Stimulated activated CD8-positive, alpha-beta memory T cell treated with anti-CD3 and anti-CD28 coated beads, Interleukin-2, amount 100 ng/mL, for 1 hour (primary cell): ENCODE measurements at places on chromosomes 3 and 15.

- no peak for DNase-seq
These were observed 262.9 kb downstream of the CNTN6 start for GRCh38 chr3:1355691-1356090.

DNA sequence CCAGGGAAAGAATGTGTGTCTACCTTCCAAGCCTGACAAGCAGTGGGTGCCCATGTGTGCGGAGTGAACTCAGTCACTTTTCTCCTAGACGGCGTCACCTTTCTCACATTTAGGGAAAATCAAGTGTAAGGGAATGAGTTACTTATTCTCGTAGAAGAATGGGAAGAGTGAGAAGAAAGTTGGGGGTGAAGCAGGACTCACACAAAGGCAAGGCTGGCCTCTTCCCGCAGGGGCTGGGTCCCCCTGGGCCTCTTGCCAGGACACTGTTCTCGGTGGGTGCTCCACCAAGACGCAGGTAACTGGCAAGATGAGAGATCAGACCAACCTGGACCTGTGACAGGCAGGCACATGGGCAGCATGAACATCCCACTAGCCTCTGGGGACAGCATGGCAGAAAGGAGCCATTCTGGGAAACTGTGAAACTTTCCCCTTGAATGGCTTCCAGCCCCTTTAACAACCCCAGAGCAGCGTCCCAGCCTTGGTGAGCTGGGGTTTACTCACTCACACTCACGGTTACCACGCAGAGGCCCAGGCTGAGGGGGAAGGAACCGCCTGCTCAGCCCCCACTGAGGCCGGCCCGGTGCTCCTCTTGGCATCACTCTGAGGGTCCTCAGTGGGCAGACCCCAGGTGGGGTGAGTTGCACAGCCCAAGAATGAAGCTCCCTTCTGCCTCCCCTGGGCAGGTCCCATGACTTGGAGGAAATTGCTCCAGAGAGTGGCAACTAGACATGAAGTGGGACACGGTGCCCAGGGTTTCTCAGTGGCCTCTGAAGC, 15.0 kb upstream of the SRP14 start:
- DNase-seq, result no peak

- DNase-seq, result no peak
These were observed 9.1 kb downstream of the GHRL start for GRCh38 chr3:10283638-10284037.

- DNase-seq, result no peak
These were observed 104.2 kb downstream of the AGBL1 start for GRCh38 chr15:86183596-86184491.

DNA sequence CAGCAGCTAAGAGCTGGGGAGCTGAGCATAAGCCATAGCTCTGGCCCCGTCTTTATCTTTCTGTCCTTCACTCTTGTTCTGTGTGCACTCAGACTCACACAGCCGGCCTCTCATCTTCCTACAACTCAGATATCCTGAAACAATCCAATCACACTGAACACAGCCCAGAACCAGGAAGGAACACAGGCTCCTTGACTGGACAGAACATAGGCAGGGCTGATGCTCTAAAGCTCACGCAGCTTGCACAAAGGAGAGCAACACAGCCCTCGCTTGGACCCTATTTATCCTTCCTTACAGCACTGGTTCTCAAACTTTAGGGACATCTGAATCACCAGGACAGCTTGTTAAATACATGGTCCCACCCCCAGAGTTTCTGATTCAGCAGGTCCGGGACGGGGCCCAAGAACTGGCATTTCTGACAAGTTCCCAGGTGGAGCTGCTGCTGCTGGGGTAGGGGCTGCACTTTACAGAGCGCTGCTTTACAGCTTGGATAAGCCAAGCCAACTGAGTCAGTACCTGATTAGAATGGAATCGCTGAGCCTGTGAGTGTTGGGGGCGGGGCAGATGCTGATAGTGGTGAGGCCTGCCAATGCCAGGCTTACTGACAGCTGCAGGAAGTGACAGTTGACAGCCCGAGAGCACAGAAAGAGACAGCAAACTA, 65.1 kb downstream of the MRPL46 start:
- no peak for DNase-seq

DNA sequence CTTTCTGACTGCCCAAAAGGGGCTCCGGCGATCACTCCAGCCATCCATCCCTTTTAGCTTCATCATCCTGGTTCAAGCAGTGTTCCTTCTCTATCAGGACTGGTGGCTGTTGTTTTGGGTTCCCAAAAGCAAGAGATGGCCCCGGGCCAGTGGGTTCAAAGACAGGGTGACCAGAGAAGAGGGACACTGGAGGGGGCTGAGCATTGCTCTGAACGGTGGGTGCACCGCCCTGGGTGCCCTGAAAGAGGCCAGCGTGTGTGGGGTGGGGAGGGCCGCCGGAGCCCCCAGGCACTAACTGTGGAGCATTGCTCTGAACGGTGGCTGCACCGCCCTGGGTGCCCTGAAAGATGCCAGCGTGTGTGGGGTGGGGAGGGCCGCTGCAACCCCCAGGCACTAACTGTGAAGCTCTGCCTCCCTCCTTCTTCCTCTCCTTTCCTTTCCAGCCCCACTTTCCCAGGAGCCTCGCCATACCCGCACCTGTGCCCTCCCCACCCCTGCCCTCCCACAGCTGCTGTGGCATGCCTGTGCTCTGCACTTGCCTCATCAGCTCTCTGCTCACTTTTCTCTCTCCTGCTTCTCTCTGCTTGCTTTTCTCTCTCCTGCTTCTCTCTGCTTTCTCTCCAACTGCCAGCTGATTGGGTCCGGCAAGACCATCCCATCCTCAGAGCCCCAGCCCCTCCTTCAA, 37.4 kb upstream of the OR4F6 start:
- DNase-seq, result no peak

- DNase-seq, result no peak
These were observed 880.2 kb downstream of the OTOL1 start for GRCh38 chr3:162376761-162377160.

DNA sequence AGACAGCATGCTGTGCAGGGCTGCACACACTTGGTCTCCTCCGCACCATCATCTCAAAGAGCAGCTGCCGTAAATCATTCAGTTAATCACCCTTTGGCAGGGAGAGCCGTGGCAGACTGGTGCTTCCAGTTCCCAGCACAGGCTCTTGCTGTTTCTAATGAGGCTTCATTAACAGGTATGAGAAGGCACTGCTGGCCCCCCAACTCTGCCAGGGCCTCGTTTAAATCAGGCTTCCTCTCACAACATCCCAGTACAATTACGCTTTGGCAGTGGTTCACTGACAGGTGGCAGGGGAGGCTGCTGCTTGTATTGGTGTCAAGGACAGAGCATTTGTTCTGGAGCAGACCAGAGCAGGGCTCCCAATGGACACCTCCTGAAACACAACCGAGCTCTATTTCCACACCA, 77.1 kb downstream of the BFSP2 start:
- DNase-seq, result no peak

GRCh38 chr15:40911141-40911540, 16.9 kb downstream of the VPS18 start:
- DNase-seq, result no peak
